Frontal cortex (tissue), 4 donors: ENCODE measurements at places on chromosomes 7 and 10.

DNA sequence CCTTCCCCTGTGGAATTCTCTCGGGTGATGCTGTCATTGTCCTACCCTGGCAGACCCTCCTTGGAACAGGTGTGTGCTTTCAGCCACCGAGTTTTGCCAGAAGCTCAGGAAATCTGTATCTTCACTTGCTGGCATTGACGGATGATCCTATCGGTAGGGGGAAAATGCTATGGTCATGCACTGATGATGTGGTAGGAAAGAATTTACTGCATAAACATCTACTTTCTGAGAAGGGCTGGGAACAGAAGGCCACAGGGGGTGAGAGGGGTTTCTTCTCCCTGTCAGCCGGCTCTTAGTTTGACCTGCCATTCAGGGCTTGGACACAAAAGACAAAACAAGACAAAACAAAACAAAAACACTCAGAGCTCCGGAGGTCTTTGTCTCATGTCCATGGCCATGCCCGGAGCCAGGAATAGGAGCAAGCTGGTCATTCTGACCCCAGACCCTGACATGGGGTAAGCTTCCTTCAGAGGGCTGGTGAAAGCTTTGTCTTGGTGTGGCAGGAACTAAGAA lies 43.6 kb upstream of the CARD11 start:
- DNase-seq = no peak

DNA sequence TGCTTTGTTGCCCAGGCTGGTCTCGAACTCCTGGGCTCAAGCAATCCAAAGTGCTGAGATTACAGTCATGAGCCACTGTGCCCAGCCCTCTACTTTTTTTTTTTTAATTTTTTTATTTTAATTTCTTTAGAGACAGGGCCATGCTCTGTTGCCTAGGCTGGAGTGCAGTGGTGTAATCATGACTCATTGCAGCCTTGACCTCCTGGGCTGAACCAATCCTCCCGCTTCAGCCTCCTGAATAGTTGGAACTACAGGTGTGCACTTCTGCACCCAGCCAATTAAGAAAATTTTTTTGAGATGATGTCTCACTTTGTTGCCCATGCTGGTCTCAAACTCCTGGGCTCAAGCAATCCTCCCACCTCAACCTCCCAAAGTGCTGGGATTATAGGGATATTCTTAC lies 528.6 kb downstream of the GATA3 start:
- DNase-seq = no peak

GRCh38 chr7:46283852-46284251 lies 362.8 kb upstream of the IGFBP3 start:
- DNase-seq = no peak

GRCh38 chr7:74272305-74273038 lies 16.7 kb upstream of the CLIP2 start:
- DNase-seq = peak; percentile 45
